ENCODE measurements at places on chromosomes 7 and 10.

DNA sequence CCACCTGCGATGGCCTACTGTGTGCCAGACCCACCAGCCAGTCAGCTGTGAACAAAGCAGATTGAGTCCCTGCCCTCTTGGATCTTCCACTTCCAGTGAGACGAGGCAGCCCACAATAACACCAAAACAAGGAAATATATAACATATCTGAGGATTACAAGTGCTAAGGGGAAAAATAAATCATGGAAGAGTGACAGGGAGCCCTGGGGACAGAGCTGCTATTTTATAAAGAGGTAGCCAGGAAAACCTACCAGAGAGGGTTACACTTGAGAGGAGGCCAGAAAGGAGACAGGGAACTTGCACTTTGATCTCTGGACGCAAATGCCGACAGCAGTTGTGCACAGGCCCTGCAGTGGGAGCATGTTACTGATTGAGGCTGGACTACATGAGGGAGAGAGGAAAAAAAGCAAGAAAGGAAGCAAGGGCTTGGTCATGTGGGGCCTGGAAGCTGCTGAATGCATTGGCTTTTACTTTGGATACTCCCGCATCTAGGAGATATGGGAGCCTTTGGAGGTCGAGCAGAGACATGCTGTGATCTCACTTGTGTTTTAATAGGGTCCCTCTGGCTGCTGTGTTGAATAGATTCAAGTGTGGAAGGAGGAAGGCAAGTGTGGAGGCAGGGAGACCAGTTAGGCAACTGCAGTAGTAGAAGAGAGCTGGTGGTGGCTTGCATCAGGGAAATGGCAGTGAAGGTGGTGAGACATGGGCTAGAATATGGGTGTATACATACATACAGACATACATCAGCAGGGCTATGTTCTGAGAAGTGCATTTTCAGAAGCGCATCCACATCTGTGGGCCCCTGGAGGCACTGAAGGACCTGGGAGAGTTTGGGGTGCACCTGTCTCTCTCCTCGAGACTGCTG, 26.2 kb downstream of the MINDY4 start:
- no peak overlapping the region for H3K4me3 ChIP-seq
- peak overlapping the region; percentile 48 for H3K27ac ChIP-seq
- H3K36me3 ChIP-seq, result no peaks in the 10 kb centered on the region

DNA sequence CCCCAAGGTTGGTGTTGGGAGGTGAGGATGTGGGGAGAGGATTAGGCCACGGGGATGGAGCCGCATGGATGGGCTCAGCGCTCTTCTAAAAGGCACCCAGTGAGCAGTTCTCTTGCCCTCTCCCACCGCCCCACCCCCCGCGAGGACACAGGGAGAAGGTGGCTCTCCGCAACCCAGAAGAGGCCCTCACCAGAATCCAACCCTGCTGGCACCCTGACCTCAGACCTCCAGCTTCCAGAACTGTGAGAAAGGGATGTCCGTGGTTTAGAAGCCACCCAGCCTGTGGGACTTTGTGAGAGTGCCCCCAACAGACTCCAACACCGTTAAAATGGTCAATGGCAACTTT, 242.8 kb upstream of the PPP2R2D start:
- no peak overlapping the region for H3K4me3 ChIP-seq
- H3K27ac ChIP-seq, result no peak overlapping the region

DNA sequence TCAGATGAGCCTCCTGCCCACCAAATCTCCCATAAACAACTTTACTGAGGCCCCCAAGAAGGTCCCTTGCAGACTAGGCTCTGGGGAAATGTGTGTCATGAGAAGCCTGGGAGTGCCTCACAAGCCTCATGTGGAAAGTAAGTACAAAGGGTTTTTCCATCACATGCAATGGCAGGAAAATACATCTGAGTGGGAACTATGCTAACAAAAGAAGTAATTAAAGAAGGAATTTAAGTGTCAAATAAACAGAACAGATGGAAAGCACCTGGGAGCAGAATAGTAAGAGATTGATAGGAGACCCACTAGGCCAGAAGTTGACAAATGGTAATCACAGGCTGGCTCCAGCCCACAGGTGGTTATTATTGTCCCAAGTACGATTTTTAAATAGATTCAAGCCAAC, 20.5 kb downstream of the GSAP start:
- H3K36me3 ChIP-seq, result peaks cover 6% of the 10 kb centered on the region
- no peak overlapping the region for H3K4me3 ChIP-seq
- DNase-seq, result no peak
- peaks cover 11% of the 10 kb centered on the region for H3K4me1 ChIP-seq
- no peak overlapping the region for H3K27ac ChIP-seq

- H3K27me3 ChIP-seq, result peaks cover 3% of the 10 kb centered on the region
- DNase-seq, result peak; percentile 84
- no peaks in the 10 kb centered on the region for H3K36me3 ChIP-seq
- no peak overlapping the region for H3K4me3 ChIP-seq
- no peak overlapping the region for H3K27ac ChIP-seq
Measured at GRCh38 chr10:96642973-96643372, 56.2 kb upstream of the TM9SF3 start.

- H3K36me3 ChIP-seq, result no peaks in the 10 kb centered on the region
- no peak for DNase-seq
Measured at GRCh38 chr10:24544776-24545175, 178.9 kb downstream of the ARHGAP21 start.

- no peak for DNase-seq
- no peaks in the 10 kb centered on the region for H3K27me3 ChIP-seq
- peak overlapping the region; percentile 79 for H3K4me3 ChIP-seq
- H3K4me1 ChIP-seq, result peaks cover 82% of the 10 kb centered on the region
- H3K36me3 ChIP-seq, result peaks cover 47% of the 10 kb centered on the region
Measured at GRCh38 chr7:102427019-102427405, 6.4 kb upstream of the ORAI2 start.

- no peak for DNase-seq
- H3K4me3 ChIP-seq, result no peak overlapping the region
- H3K27ac ChIP-seq, result no peak overlapping the region
- no peaks in the 10 kb centered on the region for H3K4me1 ChIP-seq
Measured at GRCh38 chr10:122795924-122796323, 49.7 kb downstream of the CUZD1 start.

DNA sequence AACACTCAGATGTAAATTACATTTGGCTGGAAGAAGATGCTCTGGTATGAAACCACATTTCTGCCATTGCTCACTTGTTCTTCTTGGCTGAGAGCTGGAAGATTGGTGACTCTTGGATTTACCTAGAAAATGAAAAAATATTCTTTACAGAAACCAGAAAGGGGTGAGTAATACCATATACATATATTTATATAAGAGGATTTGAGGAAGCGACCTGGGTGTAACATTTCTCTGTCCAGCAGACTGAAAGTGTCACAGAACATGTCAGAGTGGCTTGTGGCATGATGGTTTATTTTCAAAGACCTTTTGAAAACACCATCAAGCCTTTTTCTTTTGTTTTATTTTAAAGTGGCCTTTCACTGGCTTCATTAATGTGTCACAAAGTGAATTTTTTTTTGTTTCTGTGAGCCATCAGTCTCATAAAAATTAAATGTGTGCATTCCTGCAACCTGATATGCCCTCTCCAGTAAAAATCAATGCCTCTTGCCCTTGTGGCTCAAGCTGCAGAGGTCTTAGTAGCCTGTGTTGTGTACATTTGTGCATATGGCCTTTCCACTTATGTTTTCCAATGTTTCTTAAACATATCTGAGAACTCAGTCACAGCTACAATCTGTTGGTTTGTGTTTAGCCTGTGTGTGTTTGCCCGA, 23.5 kb downstream of the CREB5 start:
- no peak overlapping the region for H3K27ac ChIP-seq
- peaks cover 29% of the 10 kb centered on the region for H3K27me3 ChIP-seq
- H3K4me1 ChIP-seq, result no peaks in the 10 kb centered on the region
- H3K4me3 ChIP-seq, result no peak overlapping the region
- no peaks in the 10 kb centered on the region for H3K36me3 ChIP-seq
- no peak for DNase-seq

DNA sequence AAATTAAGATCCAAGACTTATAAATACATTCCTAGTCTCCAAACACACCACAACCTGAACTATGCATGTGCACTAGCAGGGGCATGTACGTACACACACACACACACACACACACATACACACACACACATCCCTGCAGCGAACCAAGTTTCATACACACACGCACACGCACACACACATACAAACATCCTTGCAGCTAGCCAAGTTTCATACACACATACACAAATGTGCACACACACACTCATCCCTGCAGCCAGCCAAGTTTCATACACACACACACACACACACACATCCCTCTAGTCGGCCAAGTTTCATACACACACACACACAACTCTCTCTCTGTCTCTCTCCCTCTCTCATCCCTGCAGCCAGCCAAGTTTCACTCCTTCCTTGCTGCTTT, 82.7 kb upstream of the WIPF3 start:
- peaks cover 23% of the 10 kb centered on the region for H3K27me3 ChIP-seq
- no peak overlapping the region for H3K4me3 ChIP-seq
- DNase-seq, result no peak
- no peaks in the 10 kb centered on the region for H3K36me3 ChIP-seq

DNA sequence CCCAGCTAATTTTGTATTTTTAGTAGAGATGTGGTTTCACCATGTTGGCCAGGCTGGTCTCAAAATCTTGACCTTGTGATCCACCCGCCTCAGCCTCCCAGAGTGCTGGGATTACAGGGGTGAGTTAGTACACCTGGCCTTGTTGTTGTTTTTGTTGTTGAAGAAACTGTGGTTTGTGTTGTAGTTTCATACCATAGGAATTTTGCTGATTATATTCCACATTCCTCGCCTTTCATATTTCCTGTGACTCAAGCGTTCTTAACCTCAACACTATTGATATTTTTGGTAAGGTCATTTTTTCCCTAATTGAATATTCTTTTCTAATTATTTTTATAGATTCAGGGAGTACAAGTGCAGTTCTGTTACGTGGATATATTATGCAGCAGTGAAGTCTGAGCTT, 16.7 kb downstream of the LIPF start:
- no peaks in the 10 kb centered on the region for H3K36me3 ChIP-seq
- no peak overlapping the region for H3K27ac ChIP-seq
- H3K27me3 ChIP-seq, result peaks cover 13% of the 10 kb centered on the region
- no peak overlapping the region for H3K4me3 ChIP-seq
- no peaks in the 10 kb centered on the region for H3K4me1 ChIP-seq

GRCh38 chr7:84337429-84337828, 142.8 kb upstream of the SEMA3A start:
- no peaks in the 10 kb centered on the region for H3K4me1 ChIP-seq
- no peak for DNase-seq
- H3K27ac ChIP-seq, result no peak overlapping the region
- H3K36me3 ChIP-seq, result no peaks in the 10 kb centered on the region

DNA sequence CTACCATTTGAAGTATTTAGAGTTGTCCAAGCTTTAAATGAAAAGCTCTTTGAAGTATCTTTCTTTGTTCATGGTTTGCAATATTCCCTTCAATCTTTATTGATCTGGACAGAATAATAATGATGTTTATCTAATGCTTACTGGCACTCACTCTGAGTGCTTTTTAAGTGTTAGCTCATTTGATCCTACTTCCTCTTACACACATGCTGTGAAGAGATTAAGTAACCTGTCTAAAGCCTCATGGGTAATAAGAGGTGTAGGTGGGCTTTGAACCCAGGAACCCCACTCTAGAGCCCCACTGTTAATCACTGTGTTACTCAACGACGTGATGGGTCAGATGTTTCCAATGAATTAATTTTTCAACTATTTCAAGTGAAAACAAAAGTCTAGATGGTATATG, 31.1 kb upstream of the ADD3 start:
- H3K27me3 ChIP-seq, result peaks cover 9% of the 10 kb centered on the region
- no peaks in the 10 kb centered on the region for H3K4me1 ChIP-seq
- no peak overlapping the region for H3K4me3 ChIP-seq
- DNase-seq, result no peak
- H3K27ac ChIP-seq, result no peak overlapping the region
- no peaks in the 10 kb centered on the region for H3K36me3 ChIP-seq

DNA sequence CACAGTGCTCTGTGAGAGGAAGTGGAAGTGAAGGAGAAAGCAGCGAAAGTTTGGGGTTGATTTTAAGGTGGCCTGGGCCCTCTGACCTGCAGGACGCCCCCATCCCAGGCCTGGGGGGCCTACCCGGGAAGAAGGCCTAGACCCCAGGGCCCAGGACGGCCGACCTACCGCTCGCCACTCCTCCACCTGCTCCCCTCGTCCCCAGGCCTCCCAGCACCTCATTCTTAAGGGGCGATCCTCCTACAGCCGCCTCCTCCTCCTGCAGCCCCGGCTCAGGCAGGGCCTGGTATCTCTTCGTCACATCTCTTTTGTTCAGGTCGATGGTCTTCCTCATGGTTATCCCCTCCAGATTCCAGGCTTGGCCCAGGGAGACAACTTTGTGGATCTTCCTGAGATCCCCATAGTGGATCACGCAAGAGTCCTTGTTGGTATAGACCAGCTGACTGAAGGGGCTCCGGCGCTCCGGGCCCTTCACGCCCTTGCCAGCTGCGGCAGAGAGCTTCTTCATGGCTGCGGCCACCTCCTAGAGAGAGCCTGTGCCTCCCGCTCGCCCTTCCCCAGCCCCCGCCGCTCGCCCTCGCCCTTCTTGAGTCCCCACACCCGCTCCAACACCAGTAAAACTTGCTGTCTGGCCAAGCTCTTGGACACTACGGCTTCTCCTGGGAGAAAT, 117.5 kb downstream of the OR13A1 start:
- H3K4me3 ChIP-seq, result no peak overlapping the region
- H3K27ac ChIP-seq, result no peak overlapping the region
- H3K27me3 ChIP-seq, result peaks cover 4% of the 10 kb centered on the region
- no peaks in the 10 kb centered on the region for H3K4me1 ChIP-seq

DNA sequence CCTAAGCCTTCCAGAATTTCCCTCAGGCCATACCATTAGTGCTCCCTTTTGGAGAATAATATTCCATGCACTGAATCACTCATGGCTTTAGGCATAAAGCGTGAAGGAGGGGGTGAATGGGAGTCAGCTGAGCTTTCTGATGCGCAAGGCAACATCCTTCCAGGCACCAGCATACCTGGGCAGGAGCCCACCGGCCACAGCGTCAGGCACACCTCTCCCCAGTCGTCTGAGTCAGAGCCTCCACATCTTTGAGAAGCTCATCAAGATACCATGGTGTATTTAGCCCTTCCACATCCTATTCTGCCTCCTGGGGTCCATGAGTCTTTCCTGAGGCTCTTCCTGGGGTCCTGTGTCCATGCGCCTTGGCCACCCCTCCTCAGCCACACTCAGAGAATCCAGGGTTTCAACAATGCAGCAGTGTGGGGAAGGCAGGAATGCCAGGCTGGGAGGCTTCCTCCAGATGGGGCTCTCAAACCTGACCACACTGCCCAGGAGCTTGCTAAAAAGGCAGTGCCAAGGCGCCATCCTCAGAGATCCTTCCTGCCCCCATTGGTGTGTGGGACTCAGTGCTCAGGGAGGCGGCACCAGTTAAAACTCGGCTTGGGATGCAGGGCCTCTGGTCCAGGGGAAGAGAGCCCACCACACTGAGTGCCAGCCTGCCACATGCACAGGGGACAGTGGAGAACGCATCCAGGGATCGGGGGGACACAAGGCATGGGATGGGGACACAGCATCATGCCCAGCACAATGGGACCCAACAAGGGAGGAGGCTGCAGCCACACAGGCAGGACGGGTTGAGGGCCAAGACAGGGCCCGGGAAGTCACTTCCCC, 31.6 kb downstream of the RASGEF1A start:
- H3K27me3 ChIP-seq, result peaks cover 14% of the 10 kb centered on the region
- no peaks in the 10 kb centered on the region for H3K36me3 ChIP-seq
- no peak for DNase-seq

GRCh38 chr7:143126146-143126545, 5.7 kb upstream of the PIP start:
- H3K27ac ChIP-seq, result no peak overlapping the region
- no peak for DNase-seq
- H3K27me3 ChIP-seq, result peaks cover 11% of the 10 kb centered on the region
- no peak overlapping the region for H3K4me3 ChIP-seq
- H3K4me1 ChIP-seq, result no peaks in the 10 kb centered on the region

- no peak for DNase-seq
- no peak overlapping the region for H3K4me3 ChIP-seq
- H3K27me3 ChIP-seq, result peaks cover 33% of the 10 kb centered on the region
- H3K36me3 ChIP-seq, result no peaks in the 10 kb centered on the region
Measured at GRCh38 chr10:4678023-4678950, 147.7 kb upstream of the AKR1E2 start.
